M059J (cell line): ENCODE measurements at places on chromosomes 13 and 19. TPM values are rescaled to one million over a fixed set of nuclear protein-coding genes. Genes with fewer than 3 reads are reported as not detected.
A peak's percentile ranks its signal among the peaks of the same experiment; 100 is the strongest.

DNA sequence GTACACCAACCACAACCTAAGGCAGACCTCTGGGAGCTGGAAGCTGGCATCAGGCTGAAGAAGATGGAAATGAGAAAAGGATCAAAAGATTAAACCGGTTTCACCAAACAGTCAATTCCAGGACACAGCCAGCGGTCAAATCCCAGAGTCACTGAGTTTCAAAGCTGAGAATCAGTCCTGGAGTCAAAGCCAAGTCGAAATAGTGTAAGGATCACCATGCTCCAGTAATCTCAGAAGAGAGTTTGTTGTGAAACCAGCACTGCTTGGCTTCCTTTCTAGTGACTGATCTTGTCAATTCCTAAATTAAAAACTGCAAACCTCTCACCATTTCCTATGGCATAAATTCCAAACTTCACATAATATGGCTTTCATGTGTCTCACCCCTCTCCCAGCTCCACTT is 198.8 kb downstream of the GPC6 start:
- no peak for DNase-seq

DNA sequence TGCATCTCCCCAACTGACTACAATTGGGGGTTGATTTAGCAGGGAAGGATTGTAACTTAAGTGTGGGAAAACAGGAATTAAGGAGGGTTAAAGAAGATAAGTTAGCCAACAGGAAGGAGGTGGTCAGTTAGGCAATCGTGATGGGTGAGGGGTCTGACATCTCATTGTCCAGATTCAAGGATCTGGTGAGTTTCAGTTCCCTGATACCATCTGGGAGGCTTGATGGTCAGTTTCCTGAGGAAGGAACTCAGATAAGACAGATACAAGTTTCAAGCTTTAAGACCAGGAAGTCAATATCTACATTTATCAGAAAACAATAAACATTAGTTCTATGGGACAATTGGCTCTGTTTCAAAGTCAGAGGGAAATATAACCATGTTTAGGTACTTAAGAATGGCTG is 601.8 kb downstream of the SLITRK6 start:
- DNase-seq, result no peak

GRCh38 chr13:99606324-99607066 is 105.2 kb downstream of the TM9SF2 start:
- DNase-seq, result peak; percentile 65

DNA sequence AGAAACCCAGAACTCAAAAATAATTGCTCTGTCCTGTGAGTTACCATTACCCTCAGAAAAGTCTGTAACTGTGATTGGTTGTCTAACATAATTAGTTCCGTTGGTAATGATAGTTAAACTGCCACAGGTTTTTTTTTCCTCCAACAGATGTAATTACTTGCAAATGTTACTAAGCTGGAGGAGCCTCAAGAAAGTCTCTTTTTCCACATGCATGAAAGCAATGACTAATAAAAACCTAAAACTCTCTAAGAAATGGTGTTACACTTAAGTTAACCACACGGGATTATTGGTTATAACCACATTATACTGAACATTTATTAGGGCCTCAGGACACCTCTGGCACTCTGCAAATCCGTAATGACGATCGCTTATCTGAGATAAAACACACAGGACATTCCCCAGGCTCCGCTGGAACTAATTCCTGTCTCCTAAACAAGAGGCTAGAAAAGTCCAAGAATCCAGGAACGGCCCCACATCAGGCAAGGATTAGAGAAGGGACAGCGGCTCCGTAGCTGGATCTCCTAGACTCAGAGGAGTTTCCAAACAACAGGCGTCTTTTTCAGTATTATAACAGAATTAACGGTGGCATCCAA is 753 bp downstream of the ZNF235 start:
- DNase-seq, result peak; percentile 73

- no peak for DNase-seq
Observed at GRCh38 chr19:11361037-11361770, 6.0 kb downstream of the PLPPR2 start.

DNA sequence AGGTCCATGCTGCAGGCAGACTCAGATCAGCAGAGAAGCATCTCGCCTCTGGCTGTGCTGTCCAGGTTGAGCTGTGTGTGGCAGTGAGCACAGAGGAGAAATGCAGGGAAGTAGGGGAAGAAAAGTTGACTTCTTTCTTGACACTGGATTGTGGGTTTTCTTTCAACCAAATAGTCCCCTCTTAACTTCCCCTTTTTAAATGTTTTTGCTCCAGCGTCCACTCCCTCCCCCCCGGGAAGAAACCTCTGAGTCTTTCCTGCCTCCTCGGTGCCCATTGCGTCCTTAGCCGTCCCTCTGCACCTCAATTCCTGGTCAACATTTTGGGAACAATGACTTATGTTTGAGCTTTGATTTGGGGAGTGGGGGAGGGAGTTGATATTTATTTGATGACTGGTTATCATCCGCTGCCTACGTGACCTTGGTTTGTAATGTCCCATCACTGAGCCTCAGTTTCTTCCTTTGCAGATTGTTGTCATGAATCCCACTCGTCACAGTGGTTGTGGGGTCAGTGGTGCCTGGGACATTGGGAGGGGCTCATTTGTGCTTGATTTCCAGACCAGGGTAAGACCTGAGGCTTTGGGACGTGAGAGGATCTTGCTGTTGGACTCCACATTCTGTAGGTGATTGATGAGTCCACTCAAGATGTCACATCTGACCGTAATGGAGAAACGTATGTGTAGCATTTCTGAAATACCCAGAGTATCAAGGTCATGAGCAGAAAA is at the start of gene LILRB2:
Gene LILRB2, minus strand, starts transcription at position 104 of the 722 bp plus-strand sequence. CDS start 614 bp downstream, outside the sequence.
- DNase-seq, result no peak

DNA sequence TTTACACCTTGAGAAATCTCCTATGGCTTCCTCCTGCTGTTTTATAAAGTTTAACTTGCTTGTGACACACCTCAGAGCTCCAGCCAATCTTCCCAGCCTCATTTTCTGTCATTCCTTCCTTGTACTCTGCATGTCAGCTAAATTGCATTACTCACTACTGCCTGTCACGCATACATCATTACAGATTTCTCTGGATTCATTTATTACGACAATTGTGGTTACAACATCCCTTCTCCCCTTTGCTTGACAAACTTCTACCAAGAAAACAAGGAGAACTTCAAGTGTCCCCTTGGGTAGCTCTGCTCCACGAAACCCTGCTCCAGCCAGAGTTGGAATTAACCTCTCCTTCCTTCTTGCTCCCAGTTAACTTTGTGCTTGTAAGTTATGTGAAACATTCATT is 22.0 kb upstream of the GPR18 start:
- DNase-seq, result peak; percentile 73

DNA sequence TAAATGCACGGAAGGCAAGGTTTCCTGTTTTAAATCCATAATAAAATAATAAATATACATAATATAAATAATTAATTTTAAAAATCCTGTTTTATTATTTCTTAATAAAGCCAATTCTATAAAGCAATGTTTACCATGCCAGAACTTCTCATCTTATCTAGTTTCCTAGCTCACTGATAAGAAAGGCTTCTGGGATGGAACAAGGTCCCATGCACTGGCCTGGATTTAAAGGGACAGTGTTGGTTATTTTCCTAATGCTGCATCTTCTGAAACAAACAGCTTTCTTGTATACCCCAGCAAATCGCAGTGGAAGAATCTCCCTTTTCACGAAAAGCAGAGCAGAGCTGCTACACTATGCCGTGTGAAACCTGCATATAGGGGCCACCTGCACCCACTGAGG is 68.8 kb downstream of the LNX2 start:
- no peak for DNase-seq

PTPRH gene
- 0.79 and 1.5 TPM in 2 replicates for total RNA-seq

ZNF540 gene
- total RNA-seq, result 1.8 TPM in 1 of 2 replicates, not detected in the other
